ENCODE measurements at places on chromosomes 11 and 22.

GRCh38 chr22:17785185-17786184, 11.2 kb upstream of the BID start:
- DNase-seq, result no peak

GRCh38 chr22:50452649-50453048, 22.2 kb downstream of the SBF1 start:
- no peak for DNase-seq

DNA sequence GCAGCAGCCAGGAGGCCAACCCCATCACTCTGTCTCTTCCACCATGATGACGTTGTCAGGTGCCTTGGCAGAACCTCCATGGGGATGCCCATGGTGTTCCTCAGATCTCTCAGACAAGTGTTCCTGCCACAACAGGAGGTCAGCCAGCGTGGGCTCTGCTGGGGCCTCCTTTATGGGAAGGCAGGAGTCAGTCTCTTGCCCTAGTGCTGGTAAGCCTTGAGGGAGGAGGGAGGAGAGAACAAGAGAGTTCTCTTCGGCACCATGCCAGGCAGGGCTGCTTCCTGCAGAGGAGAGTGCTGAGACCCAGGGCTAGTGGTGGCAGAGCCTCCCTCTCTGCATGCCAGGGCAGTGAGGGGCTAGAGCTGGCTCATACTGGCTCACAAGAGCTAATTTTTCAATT, 32.5 kb downstream of the GNAZ start:
- DNase-seq, result no peak

DNA sequence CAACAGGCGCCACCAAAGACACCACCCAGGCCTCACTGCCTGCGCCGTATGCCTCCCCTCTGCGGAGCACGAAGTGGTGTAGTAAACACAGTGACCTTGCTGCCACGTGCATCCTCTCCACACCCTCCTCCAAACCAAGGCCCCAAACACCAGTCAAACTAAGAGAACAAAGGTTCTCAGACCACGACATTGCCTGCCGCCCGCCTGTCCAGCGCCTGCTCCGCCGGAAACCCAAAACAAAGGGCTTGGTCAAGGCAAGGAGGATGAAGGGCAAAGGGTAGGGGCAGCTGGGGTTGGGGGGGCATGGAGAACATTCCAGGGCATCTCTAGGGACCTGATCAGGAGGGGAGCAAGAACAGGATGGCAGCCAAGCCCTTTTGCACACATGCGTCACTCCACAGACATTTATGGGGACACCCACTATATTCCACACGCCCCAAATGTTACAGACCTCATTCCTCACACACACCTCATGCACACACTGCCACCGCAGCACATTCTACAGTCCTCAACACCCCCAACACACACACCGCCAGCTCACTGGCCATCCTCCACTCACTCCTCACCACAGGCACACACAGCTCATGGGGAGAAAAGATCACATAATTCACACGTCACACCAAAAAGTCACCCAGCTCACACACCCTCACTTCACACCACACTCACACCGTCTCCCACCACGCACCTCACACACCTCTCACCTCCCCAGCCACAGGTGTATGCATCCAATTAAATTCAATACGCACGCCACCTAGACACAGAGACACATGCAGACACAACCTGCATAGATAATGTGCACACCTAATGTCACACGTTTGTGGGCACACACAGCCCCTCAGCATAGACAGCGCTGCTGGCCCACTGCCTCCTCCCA, 34.5 kb downstream of the PDE2A start:
- DNase-seq, result no peak

GRCh38 chr11:80702264-80702663, 1261.4 kb upstream of the TENM4 start:
- DNase-seq, result no peak

- no peak for DNase-seq
Measured at GRCh38 chr11:133115099-133115498, 417.2 kb downstream of the OPCML start.

- DNase-seq, result no peak
Measured at GRCh38 chr11:69904974-69905535, 85.8 kb upstream of the FGF3 start.

DNA sequence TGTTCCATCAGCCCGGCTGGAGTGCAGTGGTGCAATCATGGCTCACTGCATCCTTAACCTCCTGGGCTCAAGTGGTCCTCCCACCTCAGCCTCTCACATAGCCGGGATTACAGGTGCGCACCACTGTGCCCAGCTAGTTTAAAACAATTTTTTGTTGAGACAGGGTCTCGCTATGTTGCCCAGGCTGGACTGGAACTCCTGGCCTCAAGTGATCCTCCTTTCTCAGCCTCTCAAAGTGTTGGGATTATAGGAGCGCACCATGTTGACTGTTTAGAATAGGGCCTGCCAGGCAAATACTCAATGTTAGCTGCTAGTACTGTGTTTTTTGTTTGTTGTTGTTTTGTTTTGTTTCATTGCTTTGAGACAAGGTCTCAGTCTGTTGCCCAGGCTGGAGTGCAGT, 66.4 kb downstream of the ARHGAP8 start:
- DNase-seq, result no peak

DNA sequence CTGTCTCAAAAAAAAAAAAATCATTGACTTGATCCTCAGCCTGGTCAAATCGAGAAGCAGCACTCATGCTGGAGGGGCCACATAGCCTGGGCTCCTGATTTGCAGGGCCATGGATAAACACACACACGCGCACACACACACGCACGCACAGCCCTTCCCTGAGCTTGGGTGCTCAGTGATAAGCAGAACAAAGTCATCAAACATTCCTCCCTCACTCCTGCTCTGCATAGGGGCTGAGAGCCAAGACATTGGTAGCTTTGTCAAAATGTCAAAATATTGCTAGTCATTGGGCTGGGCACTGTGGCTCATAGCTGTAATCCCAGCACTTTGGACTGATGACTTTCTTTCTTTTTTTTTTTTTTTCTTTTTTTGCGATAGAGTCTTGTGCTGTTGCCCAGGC, 34.0 kb upstream of the A4GALT start:
- DNase-seq, result peak; percentile 44

Data from AG09319 (cell line).